ENCODE measurements at places on chromosomes 7 and 10. TPM values are rescaled to one million over a fixed set of nuclear protein-coding genes. Genes with fewer than 3 reads are reported as not detected.
A peak's percentile ranks its signal among the peaks of the same experiment; 100 is the strongest.

DNA sequence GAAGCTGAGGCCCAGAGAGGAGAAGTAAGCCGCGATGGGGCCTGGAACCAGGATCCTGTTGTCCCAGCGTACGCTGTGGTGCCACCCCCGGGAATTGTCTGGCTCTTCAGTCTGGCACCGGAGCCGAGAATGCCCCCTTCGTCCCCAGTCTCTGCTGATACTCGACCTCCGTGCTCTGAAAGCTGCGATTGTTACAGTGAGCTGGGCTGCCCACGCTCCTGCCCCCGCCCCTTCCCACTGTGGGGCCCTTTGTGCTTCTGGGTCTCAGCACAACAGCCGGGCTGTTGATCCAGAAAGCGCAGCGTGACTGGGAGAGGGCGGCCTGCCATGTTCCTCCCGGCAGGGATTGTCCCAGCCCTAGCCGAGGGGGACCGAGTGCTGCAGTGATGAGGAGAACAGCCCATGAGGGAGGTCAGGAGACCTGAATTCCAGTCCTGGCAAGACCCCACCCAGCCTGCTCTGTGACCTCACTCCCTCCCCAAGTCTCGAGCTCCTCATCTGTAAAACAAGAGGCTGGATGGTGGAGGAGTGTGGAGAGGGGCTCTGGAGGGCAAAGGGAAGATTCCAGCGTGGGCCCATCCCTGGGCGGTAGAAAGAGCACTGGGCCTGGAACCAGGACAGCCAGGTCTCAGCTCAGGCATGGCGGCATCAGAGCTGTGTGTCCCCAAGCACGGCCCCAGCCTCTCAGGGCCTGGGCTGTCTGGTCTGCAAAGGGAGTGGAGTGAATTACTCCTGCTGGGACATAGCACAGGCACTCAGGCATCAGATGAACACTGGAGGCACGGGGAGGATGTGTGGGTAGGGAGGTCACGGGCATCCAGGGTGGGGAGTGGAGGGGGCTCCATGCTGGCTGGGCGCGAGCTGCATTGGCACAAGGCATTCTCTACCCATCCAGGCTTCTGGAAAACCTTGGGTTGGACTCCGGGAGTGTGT lies 43.6 kb downstream of the TSPAN15 start:
- no peak for DNase-seq

DNA sequence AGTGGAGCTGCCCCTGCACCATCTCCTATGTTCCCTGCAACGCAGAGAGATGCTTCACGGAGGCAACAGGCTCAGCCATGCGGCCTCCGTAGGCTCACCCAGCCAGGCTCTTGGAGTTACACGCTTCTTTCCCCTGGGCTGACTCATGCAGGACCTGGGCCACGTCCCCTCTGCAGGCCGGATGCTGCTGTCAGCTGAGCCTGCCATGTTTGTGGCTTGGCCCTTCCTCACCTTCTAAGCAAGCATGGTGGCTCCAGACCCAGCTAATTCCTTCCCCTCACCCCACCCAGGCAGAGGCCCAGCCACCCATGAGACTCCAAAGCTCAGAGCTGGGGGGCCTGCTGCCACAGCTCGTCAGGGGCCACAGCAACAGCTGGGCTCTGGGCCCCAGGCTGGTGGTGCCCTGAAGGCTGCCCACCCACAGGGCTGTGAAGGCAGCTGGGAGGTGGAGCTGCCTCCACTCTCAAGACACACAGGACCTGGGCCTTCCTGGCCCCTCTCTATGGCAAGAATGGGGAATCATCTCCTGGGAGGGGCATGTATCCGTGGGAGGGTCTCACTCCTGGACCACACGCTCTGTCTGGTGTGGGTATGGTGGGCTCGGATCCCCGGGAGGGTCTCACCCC lies 219.6 kb downstream of the ELFN1 start:
- DNase-seq = no peak

- no peak for DNase-seq
Observed at GRCh38 chr10:124686707-124687376, 57.3 kb downstream of the FAM53B start.

- no peak for DNase-seq
Observed at GRCh38 chr7:129493555-129493954, 8.8 kb upstream of the SMKR1 start.

DNA sequence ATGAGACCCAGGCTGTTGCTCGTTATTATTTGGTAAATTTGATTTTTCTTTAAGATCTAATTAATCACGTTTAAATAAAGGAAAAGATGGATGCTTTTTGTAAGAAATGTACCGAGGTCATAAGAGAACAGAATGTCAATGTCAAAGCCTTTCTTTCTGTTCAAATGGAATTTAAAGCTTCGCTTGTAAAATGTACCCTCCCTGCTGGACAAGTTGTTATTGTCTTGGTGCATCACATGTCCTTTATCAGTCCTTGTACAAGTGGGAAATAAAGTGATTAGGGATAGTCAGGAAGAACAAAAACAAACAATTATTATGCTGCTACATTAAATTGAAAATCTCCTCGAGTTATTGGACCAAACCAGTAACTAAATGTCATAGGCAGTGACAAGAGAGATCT lies 363.2 kb downstream of the PHTF2 start:
- no peak for DNase-seq

DNA sequence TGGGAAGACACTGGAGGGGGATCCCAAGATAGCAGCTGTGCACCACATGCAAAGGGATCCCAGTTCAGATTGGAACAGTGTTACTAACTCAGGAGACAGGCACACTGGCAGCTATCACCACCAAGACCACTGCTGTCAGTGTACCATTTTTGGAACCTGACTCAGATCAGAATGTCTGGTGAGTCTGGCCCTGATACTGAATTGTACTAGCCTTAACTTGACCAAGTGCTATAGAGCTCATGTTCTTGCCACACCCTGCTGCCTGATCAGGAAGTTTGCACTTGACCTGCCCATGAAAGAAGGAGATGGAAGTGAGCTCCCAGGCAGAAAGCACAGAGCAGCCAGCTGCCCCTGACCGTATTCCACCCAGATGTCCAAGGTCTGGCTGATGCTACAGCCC lies 4.8 kb upstream of the PRRT4 start:
- DNase-seq = no peak

DNA sequence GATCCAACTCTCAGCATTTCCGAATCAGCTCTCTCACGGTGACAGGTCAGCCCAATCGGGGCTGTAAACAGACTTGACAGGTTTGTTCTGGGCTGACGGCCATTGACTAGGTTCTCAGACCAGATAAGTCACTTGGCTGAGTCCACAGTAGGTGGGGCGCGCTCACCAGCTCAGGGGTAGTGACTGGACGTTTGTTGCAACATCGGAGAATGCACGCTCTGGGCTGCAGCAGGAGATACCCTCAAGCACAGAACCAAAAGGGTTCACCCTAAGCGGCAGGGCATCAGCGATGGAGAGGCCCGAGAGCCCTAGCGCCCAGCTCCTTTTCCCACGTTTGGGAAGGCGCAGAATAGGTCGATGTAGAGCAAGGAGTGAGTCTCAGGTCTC lies 1.8 kb downstream of the KLLN start:
- DNase-seq = peak; percentile 19

- DNase-seq = no peak
Observed at GRCh38 chr10:22850541-22850940, 77.3 kb upstream of the ARMC3 start.

The RNF133 gene
- not detected for total RNA-seq

The GALNT17 gene
- total RNA-seq = not detected

The TMEM225B gene
- 2.1 TPM for total RNA-seq
